ENCODE measurements at places on chromosomes 4 and X.

DNA sequence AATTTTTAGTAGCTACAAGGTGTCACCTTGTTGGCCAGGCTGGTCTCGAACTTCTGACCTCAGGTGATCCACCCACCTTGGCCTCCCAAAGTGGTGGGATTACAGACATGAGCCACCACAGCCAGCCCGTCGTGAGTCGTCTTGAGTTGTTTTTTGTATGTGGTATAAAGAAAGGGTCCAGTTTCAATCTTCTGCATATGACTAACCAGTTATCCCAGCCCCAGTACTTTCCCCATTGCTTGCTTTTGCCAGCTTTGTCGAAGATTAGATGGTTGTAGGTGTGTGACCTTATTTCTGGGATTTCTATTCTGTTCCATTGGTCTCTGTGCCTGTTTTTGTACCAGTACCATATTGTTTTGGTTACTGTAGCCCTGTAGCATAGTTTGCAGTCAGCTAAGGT, 105.9 kb downstream of the OR13H1 start:
- DNase-seq: no peak

GRCh38 chr4:113695328-113696169, 66.0 kb downstream of the CAMK2D start:
- DNase-seq: no peak

DNA sequence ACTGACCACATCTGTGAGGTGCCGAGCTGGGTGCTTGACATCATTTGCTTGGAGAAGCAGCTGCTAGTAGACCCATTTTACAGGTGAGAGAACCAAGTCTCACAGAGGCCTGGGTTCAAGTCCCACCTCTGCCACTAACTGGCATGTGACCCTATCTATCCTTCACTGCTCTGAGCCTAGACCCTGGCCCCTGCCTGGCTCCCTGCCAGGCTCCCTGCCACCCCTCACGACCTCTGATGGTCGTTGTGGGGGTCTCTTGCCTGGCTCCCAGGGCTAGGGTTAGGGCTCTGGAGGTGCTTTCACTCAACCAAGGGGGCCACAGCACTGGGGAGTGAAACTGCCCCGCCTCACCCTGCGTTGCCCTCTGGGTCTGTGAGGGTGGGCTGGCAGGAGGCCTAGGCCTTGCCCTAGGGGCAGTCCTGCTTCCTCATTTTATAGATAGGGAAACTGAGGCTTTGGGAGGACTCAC, 7.2 kb upstream of the ADD1 start:
- DNase-seq: no peak

DNA sequence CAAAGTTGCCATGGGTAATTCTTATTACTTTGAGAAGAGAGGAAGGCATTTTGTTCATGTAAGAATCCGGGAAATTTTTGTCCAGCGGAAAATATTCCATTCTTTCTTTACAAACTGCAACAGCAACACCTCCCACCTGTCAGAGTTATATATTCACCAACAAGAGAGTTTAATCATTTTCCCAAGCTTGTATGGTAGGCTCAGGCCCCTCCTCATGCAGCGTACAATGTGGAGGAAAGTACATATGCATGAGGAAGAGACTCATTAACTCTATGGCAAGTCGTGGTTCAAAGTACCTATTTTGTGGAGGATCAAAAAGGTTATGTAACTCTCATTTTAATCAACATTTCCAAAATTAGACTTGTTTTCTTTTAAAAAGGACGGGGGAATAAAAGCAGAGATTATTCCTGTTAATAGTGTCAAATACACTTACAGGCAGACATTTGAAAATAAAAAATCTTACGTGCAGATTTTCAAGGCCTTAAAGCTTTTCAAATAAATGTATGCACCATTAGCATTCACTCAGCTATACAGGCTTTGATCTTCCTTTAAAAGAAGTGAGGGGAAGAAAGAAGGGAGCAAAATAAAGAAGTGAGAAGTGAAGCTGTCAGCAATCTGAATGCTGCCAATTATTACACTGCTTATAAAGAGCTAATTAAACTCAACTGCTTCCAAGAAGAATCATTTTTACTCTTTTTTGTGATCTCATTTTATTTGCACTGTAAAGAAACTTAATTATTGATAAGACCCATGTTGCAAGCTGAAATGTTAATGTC, 204.8 kb downstream of the FAT4 start:
- no peak for DNase-seq

- DNase-seq: no peak
These were observed 558.8 kb downstream of the MID1IP1 start for GRCh38 chrX:39360101-39360500.

DNA sequence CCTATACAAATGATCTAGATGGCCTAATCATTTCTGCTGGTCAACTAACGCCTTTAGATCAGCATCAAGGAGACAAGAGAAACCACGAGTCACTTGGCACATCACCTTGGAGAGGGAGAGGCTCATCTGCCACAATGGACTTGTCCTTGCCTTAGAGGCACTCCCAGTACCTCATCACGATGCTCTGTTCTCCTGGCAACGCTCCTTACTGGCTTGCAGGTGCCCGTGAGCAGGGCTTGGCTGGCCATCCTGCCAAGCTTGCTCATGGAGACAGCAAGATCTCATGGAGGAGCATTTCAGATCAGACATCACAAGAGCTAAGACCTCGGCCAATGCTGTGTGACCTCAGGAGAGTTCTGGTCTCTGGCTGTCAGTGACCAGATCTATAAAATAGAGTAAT, 2.7 kb upstream of the SMIM20 start:
- no peak for DNase-seq

- DNase-seq: no peak
These were observed 54.0 kb upstream of the AMELX start for GRCh38 chrX:11239230-11239629.

DNA sequence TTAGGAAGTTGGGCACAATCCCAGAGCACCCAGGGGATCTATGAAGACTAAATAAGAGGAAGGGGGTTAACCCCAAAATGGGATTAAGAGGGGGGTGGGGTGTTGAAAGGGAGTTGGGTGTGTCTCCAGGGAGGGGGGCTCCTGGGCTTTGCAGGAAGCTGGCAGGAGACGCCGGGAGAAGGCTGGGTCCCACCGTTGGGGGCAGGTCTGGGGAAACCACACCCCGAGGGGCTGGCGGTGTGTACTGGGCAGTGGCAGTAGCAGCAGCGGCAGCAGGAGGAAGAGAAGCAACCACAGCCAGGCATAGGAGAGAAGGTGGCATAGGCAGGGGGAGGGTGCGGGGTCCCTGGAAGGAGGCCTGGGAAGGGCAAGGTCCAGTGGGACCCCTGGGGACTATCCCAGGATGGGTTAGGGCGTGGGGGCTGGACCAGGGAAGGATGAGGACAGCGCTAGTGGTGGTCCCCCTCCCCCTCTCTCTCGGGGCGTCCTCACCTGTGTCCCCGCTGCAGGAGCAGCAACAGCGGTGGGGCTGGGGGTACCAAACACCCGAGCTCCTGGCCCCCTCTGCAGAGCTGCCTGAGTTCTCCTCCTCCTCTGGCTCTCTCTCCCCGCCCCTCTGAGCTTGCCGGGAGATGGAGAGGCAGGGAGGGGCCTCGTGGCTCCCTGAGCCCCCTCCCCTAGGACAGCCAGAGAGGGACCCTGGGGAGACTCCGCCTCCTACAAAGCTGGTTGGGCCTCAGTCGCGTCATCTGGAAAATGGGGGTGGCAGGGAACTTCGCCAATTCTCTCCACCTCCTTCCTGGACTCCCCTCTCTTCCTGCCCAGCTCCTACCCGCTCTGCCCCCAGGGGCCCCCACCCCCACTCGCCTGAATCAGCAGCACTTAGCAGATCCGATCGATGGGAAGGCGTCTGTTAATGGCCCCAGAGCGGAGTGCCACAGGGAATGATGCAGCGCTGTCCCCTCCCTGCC, at the start of gene KCND1:
KCND1 (minus strand) TSS at position 596 of the 971 bp plus-strand sequence. CDS start 1,573 bp downstream, outside the sequence.
- no peak for DNase-seq

DNA sequence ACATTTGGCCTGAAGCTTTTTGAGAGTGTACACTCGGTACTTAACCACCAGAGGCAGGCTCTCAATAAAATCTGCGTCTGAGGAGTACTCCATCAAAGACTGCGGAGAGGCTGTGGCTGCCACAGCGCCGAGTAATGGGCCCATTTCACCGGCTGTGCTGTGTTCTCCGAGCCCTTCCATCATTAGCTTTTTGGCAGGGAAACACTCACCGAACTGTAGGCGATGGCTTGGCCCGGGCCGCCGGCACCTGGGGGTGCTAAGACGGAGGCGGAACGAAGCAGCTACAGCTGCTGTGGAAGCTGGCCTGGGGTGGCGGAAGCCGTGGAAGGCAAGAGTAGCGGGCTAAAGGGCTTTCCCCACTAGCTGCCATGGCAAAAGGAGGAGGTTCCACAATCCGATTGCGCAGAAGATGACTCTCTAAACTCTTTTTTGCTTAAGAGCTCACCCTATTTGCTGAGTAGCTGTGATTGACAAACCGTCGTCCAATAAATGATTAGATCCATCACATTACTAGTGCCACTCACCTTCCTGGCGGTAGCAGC, 48.5 kb upstream of the PABPC1L2A start:
- DNase-seq: no peak

DNA sequence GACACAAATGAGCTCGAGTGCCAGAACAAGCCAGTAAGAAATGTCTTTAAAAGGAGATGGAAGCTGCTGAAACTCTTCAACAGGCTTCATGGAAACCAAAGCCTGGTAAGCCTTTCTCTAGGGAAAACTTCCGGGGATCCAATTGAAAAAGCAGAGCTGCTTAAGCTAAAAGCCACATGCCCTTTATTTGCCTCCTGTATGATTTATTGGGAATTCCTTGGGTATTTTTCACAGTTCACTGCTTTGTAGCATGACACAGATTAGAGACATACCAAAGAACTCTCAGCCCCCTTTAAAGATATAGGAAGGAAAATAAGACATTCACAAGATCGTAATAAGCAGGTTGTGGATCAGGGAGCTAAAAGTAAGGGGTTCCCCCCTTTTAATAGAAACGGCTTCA, 6.5 kb upstream of the ARHGAP6 start:
- DNase-seq: no peak

- DNase-seq: no peak
These were observed 199.9 kb downstream of the TMA16 start for GRCh38 chr4:163694385-163694784.

- DNase-seq: no peak
These were observed 138.9 kb downstream of the PTTG2 start for GRCh38 chr4:38099020-38099600.

DNA sequence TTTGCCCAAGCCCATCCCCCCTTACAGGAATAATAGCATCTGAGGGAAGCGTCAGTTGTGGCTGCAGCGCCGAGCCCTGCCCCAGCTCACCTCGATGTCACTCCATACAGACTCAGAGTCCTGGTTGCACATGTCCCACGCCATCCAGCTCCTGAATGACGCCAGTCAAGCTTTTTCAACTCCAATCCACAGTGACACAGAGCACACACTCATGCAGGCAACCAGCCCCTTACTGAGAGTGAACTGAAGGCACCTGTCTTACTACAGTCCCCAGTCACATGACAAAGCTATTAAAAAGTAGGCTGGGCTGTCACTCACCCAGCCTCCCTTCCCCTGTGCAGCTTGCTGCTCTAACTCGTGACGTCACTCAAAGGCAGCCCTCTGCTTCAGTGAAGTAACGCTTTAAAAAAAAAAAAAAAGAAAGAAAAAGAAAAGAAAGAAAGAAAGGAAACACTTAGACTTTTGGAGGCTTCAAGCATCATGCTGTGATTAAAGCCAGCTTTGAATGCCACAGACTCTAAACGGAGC, at the start of gene PPARGC1A:
PPARGC1A (minus strand) TSS at position 234 of the 528 bp plus-strand sequence; CDS start at position 144, 90 bp downstream.
- no peak for DNase-seq

DNA sequence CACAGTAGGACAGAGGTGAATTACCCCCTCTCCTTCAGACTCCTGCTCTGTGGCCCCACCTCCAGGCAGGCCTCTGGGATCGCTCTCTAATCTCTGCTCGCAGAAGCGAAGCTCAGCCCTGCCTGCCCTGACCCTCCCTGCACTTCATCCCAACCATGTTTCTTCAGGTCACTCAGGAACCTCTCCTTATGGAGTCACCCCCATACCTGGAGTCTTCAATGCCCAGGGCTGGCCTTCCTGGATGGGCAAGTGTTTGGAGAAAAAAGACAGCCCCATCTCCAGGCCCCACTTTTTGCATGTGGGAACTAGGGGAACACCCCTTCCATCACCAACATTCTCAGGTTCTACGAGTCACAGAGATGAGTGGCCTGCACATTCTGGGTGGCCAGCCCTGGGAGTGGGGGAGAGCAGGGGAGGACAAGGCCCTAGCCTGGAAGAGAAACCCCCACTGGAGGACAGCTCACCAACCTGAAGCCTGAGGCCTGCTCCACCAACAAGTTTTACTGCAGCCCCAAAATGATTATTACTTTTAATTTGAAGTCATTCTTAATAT, 90.8 kb downstream of the PPP2R2C start:
- no peak for DNase-seq

DNA sequence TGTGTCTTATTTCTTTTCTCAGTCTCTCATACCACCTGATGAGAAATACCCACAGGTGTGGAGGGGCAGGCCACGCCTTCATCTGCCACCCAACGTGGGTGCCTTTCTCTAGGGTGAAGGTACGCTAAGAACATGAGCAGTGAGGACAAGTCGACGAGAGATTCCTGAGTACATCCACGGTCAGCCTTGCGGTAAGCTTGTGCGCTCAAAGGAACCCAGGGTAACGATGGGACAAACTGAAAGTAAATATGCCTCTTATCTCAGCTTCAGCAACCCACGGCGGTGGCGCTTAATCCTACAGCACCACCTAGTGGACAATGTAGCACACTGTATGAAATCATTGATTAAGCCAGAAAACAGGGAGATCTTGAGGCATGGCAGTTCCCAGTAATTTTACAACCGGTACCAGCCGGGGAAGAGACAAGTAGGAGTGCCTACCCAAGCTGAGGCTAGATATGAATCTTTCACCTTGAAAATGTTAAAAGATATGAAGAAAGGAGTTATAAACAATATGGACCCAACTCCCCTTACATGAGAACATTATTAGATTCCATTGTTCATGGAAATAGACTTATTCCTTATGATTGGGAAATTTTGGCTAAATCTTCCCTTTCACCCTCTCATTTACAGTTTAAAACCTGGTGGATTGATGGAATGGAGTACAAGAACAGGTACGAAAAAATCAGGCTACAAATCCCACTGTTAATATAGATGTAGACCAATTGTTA, 63.0 kb downstream of the ZNF732 start:
- DNase-seq: peak; percentile 23

DNA sequence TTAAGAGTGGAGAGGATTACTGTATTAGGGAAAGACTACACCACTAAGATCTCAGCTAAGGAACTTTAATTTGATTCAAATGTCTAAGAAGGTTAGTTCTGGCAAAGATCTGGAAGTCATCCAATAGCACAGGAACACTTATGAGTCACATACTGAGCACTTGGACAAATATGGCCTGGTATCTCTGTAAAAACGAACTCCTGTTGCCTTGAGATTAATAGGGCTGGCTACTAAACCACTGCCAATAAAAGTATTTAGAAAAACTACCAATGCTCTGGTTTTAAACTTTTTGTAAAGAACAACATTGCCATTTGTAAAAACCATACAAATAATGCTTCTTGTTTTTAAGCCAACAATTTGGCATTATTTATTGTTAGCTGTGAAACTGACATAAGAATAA, 70.5 kb downstream of the SEC24D start:
- DNase-seq: no peak

- no peak for DNase-seq
These were observed 141.5 kb downstream of the RPS6KA6 start for GRCh38 chrX:84046403-84046984.

GRCh38 chr4:109248322-109248900, 54.0 kb downstream of the COL25A1 start:
- DNase-seq: no peak

GRCh38 chr4:109547394-109547793, 12.7 kb upstream of the MCUB start:
- DNase-seq: no peak

GRCh38 chrX:14022019-14022418, 7.7 kb downstream of the GEMIN8 start:
- no peak for DNase-seq

GRCh38 chr4:1725521-1725920, 4.2 kb downstream of the TACC3 start:
- DNase-seq: no peak

GRCh38 chrX:2432298-2432863, 68.4 kb downstream of the DHRSX start:
- DNase-seq: no peak

Data from activated CD4-positive, CD25-positive, alpha-beta regulatory T cell (primary cell).